ENCODE measurements at places on chromosomes 2 and 18. TPM values are rescaled to one million over a fixed set of nuclear protein-coding genes. Genes with fewer than 3 reads are reported as not detected.

GRCh38 chr18:26745288-26746181, 120.0 kb downstream of the AQP4 start:
- DNase-seq: no peak

- DNase-seq: no peak
Measured at GRCh38 chr2:172297950-172298349, 129.4 kb upstream of the ITGA6 start.

DNA sequence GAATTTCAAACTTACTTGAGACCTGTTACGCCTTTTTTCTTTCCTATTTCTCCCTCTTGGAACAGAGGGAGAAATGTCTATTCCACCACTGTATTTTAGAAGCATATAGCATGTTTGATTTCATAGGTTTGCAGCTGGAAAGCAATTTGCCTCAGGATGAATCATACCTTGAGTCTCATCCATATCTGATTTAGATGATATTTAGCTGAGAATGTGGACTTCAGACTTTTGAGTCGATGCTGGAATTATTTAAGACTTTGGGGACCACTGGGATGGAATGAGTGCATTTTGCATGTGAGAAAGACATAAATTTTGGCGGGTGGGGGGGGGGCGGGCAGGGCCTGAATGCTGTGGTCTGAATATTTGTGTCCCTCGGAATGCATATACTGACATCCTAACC, 282.7 kb upstream of the STON1 start:
- DNase-seq: no peak

- DNase-seq: no peak
Measured at GRCh38 chr2:190635781-190636180, 13.1 kb upstream of the NAB1 start.

DNA sequence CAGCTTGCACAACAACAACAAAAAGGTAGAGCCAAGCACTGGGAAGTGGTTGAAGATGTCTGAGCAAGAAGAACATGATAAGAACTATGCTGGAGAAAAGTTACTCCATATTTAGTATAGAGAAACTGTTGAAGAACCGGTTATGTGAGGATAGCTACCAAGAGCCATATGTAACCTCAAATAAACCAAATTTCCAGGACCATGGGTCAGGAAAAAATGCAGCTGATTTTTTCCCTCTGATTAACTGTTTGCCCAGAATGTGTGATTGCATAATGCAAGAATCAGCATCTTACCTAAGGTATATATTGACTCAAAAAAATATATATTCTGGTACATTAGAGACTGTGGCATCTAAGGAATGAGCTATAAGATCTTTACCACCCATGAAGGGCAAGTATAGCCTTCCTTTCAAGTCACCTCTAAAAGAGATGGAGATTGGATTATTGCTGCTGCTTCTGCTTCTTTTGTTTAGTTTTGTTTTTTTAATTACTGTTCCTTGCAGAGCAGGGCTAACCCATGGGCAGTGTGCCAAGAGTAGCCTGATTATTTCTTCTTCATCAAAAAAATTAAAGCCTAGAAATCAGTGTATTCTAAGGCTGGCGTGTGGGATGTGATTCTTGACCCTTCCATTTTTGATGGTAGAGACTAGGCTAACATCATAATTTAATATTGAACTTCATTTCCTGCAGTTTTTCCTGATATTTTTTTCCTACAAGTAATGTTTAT, 76.9 kb upstream of the MAP3K20 start:
- no peak for DNase-seq

Gene ME2
- 52.0 TPM for total RNA-seq

Gene GAL3ST2
- not detected for total RNA-seq

Gene ABCG5
- total RNA-seq: 0.09 TPM
